Activated T-helper 1 cell treated with anti-CD3 and anti-CD28 coated beads, Interleukin-12 subunit alpha, Interleukin-12 subunit beta, Interleukin-2, Interleukin-4 antibody, amounts not matched to agents 30 ng/mL and 10 ng/mL and 1 ng/mL, durations not matched to agents 14 hours and 24 hours and 36 hours (primary cell): ENCODE measurements at places on chromosomes 4 and X. TPM values are rescaled to one million over a fixed set of nuclear protein-coding genes. Genes with fewer than 3 reads are reported as not detected.

DNA sequence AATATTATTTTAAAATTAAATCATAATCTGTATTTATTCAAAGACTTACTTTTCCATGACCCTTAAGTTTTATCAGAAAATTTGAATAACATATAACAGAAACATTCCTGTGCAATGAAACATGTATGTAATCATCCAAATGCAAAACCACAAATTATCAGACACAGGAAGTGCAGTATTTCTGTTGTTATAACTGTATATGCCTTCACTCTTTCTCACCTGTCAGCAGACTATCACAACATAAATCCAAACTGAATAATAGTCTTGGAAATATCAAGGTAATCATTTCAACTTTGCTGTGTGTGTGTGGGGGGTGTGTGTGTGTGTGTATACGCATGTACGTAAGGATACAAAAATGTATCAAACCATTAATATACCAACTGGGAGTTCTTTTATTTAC is 285.9 kb downstream of the SLC7A11 start:
- H3K27me3 ChIP-seq = no peaks in the 10 kb centered on the region
- H3K4me3 ChIP-seq = no peak overlapping the region
- H3K27ac ChIP-seq = no peak overlapping the region

DNA sequence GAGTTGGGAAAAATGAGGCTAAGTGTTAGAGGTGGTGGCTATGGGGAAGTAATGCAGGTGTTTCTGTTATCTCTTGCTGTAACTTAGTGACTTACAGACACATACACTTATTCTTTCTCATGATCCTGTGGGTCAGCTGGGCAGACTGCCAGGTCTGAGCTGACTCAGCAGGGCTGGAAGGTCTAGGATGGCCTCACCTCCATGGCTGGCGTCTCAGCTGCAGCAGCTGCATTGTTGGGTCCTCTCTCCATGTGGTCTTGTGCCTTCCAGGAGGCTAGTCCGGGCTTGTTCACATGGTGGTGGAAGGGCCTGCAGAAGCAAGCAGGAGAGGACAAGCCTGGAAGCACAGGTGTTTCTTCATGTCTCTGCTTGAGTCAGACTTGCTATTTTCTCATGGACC is 172.7 kb downstream of the NHS start:
- no peak for DNase-seq
- no peak overlapping the region for H3K4me3 ChIP-seq
- H3K27me3 ChIP-seq = peaks cover 5% of the 10 kb centered on the region
- H3K27ac ChIP-seq = no peak overlapping the region
- H3K36me3 ChIP-seq = no peaks in the 10 kb centered on the region

DNA sequence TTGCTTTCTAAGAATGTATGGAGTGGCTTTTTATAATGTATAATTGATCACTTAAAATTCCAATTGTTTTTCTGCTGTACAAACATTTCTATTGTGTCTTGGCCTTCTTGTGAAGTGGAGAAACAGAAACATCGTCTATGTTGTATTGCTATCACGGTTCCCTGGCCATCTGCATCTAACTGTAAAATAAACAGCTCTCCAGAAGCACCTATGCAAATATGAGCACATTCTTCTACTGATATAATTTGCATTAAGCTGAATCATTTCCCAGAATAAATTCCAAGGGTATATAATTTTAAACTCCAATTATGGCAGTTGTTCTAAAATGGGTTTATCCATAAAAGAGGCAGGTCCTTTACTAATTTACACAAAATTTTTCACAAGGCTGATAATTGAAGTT is 261.6 kb upstream of the STS start:
- no peaks in the 10 kb centered on the region for H3K27me3 ChIP-seq
- H3K4me3 ChIP-seq = no peak overlapping the region
- H3K4me1 ChIP-seq = no peaks in the 10 kb centered on the region
- no peak overlapping the region for H3K27ac ChIP-seq
- H3K36me3 ChIP-seq = no peaks in the 10 kb centered on the region

DNA sequence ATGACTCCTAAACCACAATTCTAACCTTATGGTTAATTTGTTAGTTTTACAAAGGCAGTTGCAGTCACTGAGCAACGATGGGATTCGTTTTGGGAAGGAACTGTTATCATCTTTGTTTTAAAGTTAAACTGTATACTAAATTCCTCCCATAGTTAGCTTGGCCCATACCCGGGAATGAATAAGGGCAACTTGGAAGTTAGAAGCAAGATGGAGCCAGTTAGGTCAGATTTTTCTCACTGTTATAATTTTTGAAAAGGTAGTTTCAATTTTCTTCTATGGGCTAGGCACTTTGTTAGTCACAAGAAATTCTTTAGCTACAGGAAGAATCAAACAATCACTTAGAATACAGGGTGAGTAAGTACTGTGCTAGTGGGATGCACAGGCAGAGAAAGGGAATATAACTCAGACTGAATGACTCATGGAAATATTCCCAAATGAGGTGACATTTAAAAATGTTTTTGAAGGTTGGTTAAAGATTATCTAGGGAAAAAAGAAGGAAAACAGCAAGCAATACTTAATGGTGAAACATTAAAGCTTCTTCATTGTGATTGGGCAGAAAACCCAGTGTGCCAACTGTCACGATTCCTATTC is 153.6 kb downstream of the MAGEB17 start:
- no peaks in the 10 kb centered on the region for H3K36me3 ChIP-seq
- no peaks in the 10 kb centered on the region for H3K27me3 ChIP-seq
- H3K27ac ChIP-seq = no peak overlapping the region

GRCh38 chrX:136931661-136932060 is 51.1 kb upstream of the RBMX start:
- no peak overlapping the region for H3K27ac ChIP-seq
- peaks cover 13% of the 10 kb centered on the region for H3K36me3 ChIP-seq
- H3K27me3 ChIP-seq = peaks cover 1% of the 10 kb centered on the region

GRCh38 chrX:147917700-147918695 is 6.3 kb downstream of the FMR1 start:
- no peak for DNase-seq
- no peaks in the 10 kb centered on the region for H3K27me3 ChIP-seq
- peaks cover 64% of the 10 kb centered on the region for H3K4me1 ChIP-seq
- H3K4me3 ChIP-seq = peak overlapping the region; percentile 47
- peak overlapping the region; percentile 87 for H3K27ac ChIP-seq

- H3K27ac ChIP-seq = no peak overlapping the region
- DNase-seq = no peak
These were observed 120.1 kb upstream of the MED14 start for GRCh38 chrX:40855411-40855810.

GRCh38 chr4:44869985-44870384 is 143.6 kb upstream of the GNPDA2 start:
- H3K4me3 ChIP-seq = no peak overlapping the region
- H3K4me1 ChIP-seq = no peaks in the 10 kb centered on the region
- no peak for DNase-seq
- H3K27ac ChIP-seq = no peak overlapping the region
- no peaks in the 10 kb centered on the region for H3K27me3 ChIP-seq

- H3K36me3 ChIP-seq = no peaks in the 10 kb centered on the region
- H3K4me1 ChIP-seq = no peaks in the 10 kb centered on the region
- no peak overlapping the region for H3K4me3 ChIP-seq
- H3K27me3 ChIP-seq = no peaks in the 10 kb centered on the region
- H3K27ac ChIP-seq = no peak overlapping the region
These were observed 124.3 kb upstream of the UGT8 start for GRCh38 chr4:114474188-114474800.

- no peak overlapping the region for H3K27ac ChIP-seq
- no peaks in the 10 kb centered on the region for H3K27me3 ChIP-seq
These were observed 66.4 kb upstream of the OR13H1 start for GRCh38 chrX:131477498-131477897.

GRCh38 chr4:76931576-76932276 is 17.8 kb upstream of the SEPTIN11 start:
- no peak overlapping the region for H3K4me3 ChIP-seq
- no peak overlapping the region for H3K27ac ChIP-seq
- DNase-seq = no peak

GRCh38 chr4:185383451-185383850 is 12.3 kb downstream of the LRP2BP start:
- DNase-seq = no peak
- no peak overlapping the region for H3K4me3 ChIP-seq
- no peaks in the 10 kb centered on the region for H3K27me3 ChIP-seq
- peaks cover 7% of the 10 kb centered on the region for H3K36me3 ChIP-seq
- no peak overlapping the region for H3K27ac ChIP-seq
- peaks cover 22% of the 10 kb centered on the region for H3K4me1 ChIP-seq

- H3K4me1 ChIP-seq = no peaks in the 10 kb centered on the region
- H3K27ac ChIP-seq = no peak overlapping the region
These were observed 197.2 kb upstream of the AR start for GRCh38 chrX:67346667-67347066.

- H3K4me1 ChIP-seq = peaks cover 26% of the 10 kb centered on the region
- H3K27ac ChIP-seq = no peak overlapping the region
- no peaks in the 10 kb centered on the region for H3K36me3 ChIP-seq
These were observed 14.7 kb upstream of the PLAC8 start for GRCh38 chr4:83129264-83129663.

GRCh38 chr4:4781936-4782707 is 77.3 kb upstream of the MSX1 start:
- no peaks in the 10 kb centered on the region for H3K4me1 ChIP-seq
- no peak overlapping the region for H3K27ac ChIP-seq
- H3K36me3 ChIP-seq = no peaks in the 10 kb centered on the region
- no peak overlapping the region for H3K4me3 ChIP-seq
- no peak for DNase-seq
- no peaks in the 10 kb centered on the region for H3K27me3 ChIP-seq

- H3K4me3 ChIP-seq = no peak overlapping the region
- H3K36me3 ChIP-seq = peaks cover 2% of the 10 kb centered on the region
- H3K4me1 ChIP-seq = peaks cover 29% of the 10 kb centered on the region
- no peak for DNase-seq
- H3K27ac ChIP-seq = no peak overlapping the region
- H3K27me3 ChIP-seq = no peaks in the 10 kb centered on the region
These were observed 42.0 kb upstream of the SCRG1 start for GRCh38 chr4:173440888-173441287.

DNA sequence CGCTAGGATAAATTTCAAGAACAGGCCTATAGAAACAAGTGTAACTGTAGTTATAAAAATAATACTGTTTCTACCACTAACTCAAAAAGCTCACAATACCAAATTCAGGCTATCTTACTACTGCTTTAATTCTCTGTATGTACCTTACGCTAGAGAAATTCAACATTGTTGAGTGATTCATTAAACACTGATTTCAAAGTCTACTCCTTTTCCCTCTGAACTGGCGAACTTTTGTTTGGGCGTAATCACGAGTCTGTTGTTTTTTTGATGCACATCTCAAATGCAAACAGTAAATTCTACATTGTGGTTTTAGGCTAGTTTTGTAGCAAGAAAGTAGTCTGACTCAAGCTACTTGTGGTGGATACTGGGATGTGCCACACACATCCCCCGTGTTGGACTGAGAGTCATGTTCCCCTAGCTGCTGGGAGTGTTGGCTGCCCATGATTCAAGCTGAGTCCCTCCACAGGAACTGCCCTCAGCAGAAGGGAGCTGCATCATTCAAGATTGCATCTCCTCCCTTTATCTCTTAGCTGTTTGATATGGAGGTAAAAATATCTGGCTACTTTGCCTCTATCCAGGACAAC is 406.1 kb downstream of the RAPGEF2 start:
- H3K27ac ChIP-seq = no peak overlapping the region
- no peaks in the 10 kb centered on the region for H3K36me3 ChIP-seq
- peaks cover 4% of the 10 kb centered on the region for H3K27me3 ChIP-seq
- DNase-seq = no peak

GRCh38 chrX:129719268-129719667 is 19.5 kb upstream of the XPNPEP2 start:
- peaks cover 3% of the 10 kb centered on the region for H3K27me3 ChIP-seq
- H3K4me1 ChIP-seq = peaks cover 17% of the 10 kb centered on the region
- no peak overlapping the region for H3K27ac ChIP-seq
- no peak overlapping the region for H3K4me3 ChIP-seq
- DNase-seq = no peak

DNA sequence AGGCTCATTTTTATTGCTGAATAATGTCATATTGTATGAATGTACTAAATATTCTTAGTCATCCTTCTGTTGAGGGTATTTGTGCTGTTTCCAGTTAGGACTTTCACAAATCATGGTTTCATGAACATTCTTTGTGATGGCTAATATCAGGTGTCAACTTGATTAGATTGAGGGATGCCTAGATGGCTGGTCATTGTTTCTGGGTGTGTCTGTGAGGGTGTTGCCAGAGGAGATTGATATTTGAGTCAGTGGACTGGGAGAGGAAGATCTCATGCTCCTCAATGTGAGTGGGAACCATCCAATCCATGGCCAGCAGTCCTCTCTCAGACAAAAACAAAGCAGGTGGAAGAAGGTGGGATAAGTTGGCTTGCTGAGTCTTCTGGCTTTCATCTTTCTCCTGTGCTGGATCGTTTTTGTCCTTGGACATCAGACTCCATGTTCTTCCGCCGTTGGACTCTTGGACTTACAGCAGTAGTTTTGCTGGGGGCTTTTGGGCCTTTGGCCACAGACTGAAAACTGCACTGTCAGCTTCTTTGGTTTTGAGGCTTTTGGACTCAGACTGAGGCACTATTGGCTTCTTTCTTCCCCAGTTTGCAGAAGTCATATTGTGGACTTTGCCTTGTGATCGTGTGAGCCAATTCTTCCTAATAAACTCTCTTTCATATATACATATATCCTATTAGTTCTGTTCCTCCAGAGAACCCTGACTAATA is 11.9 kb upstream of the HS3ST1 start:
- no peak overlapping the region for H3K27ac ChIP-seq
- H3K4me3 ChIP-seq = no peak overlapping the region
- no peaks in the 10 kb centered on the region for H3K27me3 ChIP-seq
- H3K36me3 ChIP-seq = no peaks in the 10 kb centered on the region
- no peaks in the 10 kb centered on the region for H3K4me1 ChIP-seq
- DNase-seq = no peak

- no peak overlapping the region for H3K27ac ChIP-seq
- no peaks in the 10 kb centered on the region for H3K36me3 ChIP-seq
- no peak for DNase-seq
- no peaks in the 10 kb centered on the region for H3K4me1 ChIP-seq
- no peaks in the 10 kb centered on the region for H3K27me3 ChIP-seq
- H3K4me3 ChIP-seq = no peak overlapping the region
These were observed 521.8 kb upstream of the AGA start for GRCh38 chr4:177964061-177964460.

Gene GC
- not detected in 2 replicates for total RNA-seq

Gene PABPC1L2A
- total RNA-seq = not detected in 2 replicates

Gene PNMA3
- total RNA-seq = 0.67 and 0.88 TPM in 2 replicates

Gene UBQLN2
- total RNA-seq = 38.3 and 41.3 TPM in 2 replicates

Gene TBC1D8B
- 0.26 and 0.32 TPM in 2 replicates for total RNA-seq

Gene IL9R
- total RNA-seq = 5.3 and 7.8 TPM in 2 replicates

Gene MAGEA9B
- not detected in 2 replicates for total RNA-seq

Gene JAKMIP1
- total RNA-seq = 15.5 and 16.9 TPM in 2 replicates

Gene GPRIN3
- 37.1 and 39.0 TPM in 2 replicates for total RNA-seq
